ENCODE measurements at places on chromosomes 4 and X.

DNA sequence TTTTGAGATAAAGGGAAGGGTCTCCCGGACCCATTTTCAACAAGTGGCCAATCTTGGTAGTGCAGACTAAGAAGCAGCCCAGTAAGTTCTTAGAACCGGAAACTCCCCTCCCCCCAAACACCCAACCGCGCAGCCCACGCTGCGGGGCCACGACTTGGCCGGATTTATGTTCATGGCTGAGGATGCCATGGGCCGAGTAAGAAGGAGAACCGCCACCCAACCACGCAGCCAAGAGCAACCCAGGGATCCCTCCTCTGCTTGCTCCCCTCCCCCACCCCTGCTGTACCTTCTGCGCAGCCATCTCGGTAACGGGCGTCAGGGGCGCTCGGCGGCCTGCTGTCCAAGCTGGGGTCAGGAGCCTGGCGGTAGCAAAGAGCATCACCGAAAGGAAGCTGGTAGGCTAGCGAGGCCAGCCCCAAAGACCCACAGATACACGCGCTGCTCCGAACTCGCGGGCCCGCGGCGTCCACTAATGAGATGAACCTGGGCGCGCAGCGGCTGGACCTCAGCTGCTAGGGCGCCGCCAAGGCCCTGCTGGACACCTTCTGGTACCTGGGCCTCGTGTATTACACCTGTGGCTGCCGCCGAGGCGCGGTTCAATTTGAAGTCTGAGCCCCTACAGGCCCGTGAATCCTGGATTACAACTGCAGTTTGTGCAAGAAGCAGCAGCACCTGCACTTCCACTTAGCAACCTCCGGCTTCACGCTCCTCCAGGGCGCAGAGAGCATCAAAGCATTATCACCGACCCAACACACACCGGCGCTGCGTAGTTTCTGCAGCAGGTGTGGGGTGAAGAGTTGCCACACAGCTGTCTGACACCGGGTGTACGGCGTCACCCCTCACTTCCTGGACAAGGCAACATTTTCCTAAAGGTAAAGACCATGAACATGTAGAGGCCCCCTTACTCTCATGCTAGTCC, 63.4 kb downstream of the NUDT10 start:
- DNase-seq = no peak

- DNase-seq = no peak
Measured at GRCh38 chr4:16439768-16440167, 213.5 kb upstream of the TAPT1 start.

DNA sequence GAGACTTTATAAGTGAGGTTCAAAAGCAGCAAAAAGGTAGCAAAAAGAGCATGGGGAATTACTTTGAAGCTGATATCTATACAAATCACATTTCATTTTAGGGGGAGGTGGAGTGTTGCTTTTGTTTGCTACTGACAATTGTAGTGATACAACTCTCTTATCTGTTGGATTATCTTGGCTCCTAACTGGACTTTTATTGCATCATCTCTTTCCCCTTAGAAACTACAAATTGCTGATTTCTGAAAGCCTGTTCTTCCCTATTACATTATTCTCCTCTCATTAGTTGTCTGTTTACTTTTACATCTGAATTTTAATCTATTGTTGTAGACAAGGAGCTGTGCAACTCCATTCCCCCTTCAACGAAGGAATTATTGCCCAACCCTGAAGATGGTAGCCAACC, 75.0 kb upstream of the GNPDA2 start:
- no peak for DNase-seq

DNA sequence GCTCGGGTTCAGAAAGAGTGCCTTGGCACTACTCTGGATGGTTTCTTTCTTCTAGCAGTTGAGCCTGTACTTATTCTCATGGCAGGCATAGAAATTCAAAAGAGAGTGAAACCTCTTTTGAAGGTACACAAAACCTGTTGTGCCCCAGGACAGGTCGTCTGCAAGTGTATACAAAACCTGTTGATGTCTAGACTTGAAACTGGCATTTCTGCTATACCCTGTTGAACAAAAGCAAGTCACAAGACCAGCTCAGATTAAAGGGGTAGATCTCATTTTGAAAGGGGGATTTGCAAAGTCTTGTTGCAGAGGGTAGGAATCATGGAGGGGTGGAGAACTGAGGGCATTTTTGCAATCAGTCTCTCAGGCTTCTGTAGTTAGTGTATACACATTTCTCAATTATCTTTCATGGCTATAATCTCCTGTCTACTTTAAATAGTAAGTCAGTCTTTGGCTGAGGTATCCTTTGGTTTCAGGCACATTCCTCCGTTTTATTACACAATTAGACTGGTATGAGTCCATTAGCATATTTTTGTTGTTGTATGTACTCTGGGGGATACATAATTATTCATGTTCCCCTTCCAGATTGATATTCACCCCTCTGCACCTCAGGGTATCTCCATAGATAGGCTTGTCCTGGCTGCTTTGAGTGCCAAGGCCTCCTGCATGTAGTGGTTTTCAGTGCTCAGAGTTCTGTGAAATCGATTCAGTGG, 251.4 kb downstream of the DTHD1 start:
- no peak for DNase-seq

- DNase-seq = no peak
Measured at GRCh38 chrX:110215411-110215810, 102.5 kb downstream of the AMMECR1 start.

GRCh38 chr4:22487328-22487727, 28.5 kb downstream of the ADGRA3 start:
- no peak for DNase-seq

DNA sequence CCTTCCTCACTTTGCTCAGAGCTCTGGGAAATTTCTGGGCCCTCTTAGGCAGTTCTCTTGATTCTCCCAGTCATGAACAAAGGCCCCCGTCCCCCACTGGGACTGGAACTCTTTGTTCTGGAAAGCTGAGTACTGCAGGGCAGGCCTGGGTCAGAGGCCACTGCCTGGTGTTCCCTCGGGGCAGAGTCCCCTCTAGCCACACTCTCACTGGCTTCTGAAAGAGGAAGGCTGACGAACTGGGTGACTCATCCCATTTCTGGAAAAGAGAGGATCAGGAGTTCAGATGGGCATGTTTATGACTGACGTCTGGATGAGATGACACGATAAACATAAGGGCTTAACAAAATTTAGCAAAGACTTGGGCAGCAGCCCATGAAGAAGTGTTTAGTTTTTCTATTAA, 47.7 kb downstream of the DDX3X start:
- no peak for DNase-seq

- DNase-seq = no peak
Measured at GRCh38 chr4:69610484-69610883, 29.0 kb downstream of the UGT2A2 start.

- DNase-seq = peak; percentile 8
Measured at GRCh38 chr4:186037692-186038658, 31.0 kb upstream of the TLR3 start.

DNA sequence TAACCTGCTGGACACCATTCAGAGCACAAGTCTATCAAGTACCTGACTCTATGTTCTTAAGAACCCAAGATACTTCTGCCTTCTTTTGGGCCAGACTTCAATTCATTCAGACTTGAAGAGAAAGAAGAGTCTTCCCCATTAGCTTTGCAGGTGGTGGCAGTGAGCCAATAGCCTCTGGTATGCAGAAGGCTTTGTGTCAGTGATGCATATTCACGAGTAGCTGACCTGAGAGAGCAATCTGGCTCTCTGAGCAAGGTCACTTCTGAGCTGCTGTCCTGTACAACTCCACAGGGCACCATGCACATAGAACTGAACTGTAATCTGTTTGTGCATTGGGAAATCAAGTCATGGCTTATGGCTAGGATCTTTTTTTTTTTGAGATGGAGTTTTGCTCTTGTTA, 39.9 kb upstream of the SPINK2 start:
- DNase-seq = no peak

DNA sequence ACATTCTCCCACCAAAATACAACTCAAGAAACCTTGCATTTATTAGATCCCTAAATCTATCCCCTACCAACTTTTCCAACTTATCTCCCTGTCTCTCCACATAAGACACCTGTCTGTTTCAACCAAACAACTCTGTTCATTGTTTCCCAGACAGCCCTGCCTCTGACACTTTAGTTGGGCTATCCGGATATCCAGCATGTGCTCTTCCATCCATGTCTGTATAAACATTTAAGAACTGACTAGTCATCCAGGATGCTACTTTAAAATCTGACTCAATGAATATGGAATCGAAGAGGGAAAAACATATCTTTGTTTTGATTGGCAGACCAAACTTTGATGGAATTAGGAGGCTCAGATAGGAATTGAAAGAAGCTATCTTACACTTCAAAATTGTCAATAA, 143.2 kb upstream of the DCAF8L1 start:
- no peak for DNase-seq

GRCh38 chr4:86924811-86925210, 10.0 kb upstream of the AFF1 start:
- no peak for DNase-seq

GRCh38 chr4:123785538-123785937, 388.9 kb downstream of the SPRY1 start:
- no peak for DNase-seq

GRCh38 chrX:85052205-85052604, 48.5 kb downstream of the APOOL start:
- no peak for DNase-seq

GRCh38 chr4:15469402-15470127, at the start of gene CC2D2A:
TSS of gene CC2D2A (plus strand) at chr4:15469882. CDS start at chr4:15475933, 6,051 bp downstream.
- DNase-seq = no peak
